ENCODE measurements at places on chromosomes 2 and 18.

DNA sequence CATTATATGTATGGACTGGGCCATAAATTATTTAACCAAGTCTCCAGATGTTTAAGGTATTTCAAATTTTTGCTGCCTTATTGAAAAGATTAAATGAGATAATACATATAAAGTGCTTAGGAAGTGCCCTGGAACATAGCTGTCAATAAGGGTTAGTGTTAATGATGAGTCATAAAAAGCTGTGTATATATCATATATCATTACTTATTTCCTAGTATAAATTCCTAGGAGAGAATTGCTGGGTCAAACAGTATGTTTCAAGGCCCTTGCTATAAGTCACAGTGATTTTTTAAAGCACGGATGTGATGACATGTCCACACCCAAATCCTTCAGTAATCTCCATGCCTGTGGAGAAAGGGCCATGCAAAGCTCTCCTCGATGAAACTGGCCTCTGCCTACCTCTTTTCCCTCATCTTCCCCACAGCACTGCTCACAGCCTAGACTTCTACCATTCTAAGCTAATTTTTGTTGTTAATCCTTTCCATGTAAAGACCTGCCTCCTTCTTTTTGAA lies 8.5 kb downstream of the ZNF2 start:
- no peak for DNase-seq

GRCh38 chr18:28178720-28179119 lies 1.8 kb upstream of the CDH2 start:
- DNase-seq, result no peak

DNA sequence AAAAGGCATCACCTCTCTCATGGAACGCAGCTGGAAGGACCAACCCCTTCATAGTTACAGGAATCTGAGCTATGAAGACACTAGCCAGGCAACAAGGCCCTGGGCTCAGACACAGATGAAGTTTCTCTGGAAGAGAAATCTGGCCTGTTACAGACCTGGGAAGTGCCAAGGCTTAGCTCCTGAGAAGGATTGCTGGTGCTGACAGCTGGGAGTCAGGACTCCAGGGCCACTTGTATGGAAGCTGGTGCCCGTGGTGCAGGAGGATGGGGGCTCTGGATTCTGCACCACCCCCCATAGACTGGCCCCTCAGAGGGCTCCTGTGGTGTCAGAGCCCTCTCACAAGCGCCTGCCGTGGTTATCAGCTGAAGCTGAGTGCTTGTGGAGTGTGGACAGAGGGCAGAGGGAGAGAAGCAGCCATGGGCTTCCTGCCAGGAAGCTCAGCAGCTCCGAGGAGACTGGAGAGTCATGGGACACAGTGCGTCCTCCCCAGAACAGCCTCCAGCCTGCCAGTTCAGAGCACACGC lies 87.3 kb upstream of the LCLAT1 start:
- DNase-seq, result no peak

GRCh38 chr2:156341452-156342253 lies 9.1 kb upstream of the NR4A2 start:
- peak; percentile 95 for DNase-seq

- DNase-seq, result no peak
These were observed 74.5 kb downstream of the SPATS2L start for GRCh38 chr2:200380833-200381542.

GRCh38 chr18:37975446-37975845 lies 409.8 kb upstream of the CELF4 start:
- DNase-seq, result no peak

DNA sequence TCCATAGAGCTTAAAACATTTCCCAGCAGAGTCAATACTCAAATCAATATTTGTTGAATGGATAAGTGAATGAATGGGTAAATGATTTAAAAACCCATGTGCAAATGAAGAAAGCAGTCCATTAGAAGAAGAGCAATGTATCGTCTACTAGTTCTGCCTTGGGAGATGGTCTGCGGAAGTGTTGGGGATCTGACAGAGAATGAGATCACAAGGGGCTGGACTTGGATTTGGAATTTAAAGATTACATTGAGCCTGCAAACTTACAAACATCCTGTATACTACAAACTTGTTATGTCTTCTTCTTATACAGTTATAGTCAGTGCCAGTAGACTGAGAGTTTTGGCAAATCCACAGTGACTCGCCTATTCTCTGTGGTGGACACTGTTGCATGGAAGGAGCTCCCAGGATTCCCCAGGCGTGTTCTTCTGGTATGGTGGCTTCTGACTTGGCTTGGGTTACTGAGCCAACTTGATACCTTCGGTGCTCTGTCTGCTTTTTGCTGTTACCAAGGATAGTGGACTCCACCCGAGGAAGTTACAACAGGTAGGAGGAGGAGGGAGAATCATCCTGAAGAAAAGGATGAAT lies 163.3 kb upstream of the SERPINE2 start:
- DNase-seq, result no peak

DNA sequence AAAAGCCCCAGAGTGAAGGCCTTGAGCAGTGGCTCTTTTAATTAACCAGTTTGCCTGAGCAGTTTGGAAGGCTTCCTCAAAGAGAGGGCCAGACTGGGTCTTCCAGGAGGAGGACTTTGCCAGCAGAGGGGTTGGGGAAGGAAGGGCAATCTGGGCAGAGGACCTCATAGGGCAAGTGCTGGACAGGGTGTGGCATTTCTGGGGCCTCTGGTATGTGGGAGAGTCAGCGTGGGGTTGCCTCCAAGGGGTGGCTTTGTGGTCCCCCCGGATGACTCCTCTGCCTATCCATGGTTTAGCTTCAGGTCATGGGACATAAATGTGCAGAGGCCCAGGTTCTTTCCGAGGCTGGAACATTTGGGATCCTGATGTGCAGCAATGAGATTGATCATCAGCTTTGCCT lies 12.6 kb downstream of the GLI2 start:
- DNase-seq, result no peak

- DNase-seq, result no peak
These were observed 794.5 kb upstream of the GYPC start for GRCh38 chr2:125861461-125861860.

- peak; percentile 50 for DNase-seq
These were observed 63.6 kb upstream of the ACSL3 start for GRCh38 chr2:222797261-222797660.

GRCh38 chr18:55779691-55780585 lies 191.9 kb upstream of the TCF4 start:
- no peak for DNase-seq

DNA sequence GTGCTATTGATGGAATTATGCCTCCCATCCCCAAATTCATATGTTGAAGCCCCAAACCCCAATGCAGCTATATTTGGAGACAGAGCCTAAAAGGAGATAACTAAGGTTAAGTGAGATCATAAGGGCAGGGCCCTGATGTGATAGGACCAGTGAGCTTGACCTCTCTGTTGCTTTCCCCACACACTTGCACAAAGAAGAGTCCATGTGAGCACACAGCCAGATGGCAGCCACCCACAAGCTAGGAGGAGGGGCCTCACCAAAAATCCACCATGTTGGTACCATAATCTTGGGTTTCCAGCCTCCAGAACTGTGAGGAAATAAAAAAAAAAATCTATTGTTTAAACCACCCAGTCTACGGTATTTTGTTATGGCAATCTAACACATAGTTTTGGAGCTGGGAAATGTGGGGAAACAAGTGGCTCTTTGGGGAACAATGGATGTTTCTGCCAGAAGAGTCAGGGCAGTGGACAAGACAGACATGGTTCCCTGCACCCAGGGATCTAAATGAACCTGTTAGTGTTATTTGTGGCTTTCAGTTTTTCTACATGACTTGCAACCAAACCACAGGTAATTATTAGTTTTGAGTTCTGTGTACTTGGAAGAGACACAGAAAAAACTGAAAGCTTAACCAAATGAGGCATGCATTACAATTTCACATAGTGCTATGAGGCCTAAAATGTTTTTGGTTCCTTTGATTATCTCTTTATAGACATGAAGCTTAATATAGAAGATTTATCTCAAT lies 259.1 kb downstream of the LTBP1 start:
- no peak for DNase-seq

- peak; percentile 70 for DNase-seq
These were observed 3.2 kb downstream of the TEKT4 start for GRCh38 chr2:94874277-94874997.

- no peak for DNase-seq
These were observed 19.5 kb downstream of the ARHGAP15 start for GRCh38 chr2:143148757-143149156.

DNA sequence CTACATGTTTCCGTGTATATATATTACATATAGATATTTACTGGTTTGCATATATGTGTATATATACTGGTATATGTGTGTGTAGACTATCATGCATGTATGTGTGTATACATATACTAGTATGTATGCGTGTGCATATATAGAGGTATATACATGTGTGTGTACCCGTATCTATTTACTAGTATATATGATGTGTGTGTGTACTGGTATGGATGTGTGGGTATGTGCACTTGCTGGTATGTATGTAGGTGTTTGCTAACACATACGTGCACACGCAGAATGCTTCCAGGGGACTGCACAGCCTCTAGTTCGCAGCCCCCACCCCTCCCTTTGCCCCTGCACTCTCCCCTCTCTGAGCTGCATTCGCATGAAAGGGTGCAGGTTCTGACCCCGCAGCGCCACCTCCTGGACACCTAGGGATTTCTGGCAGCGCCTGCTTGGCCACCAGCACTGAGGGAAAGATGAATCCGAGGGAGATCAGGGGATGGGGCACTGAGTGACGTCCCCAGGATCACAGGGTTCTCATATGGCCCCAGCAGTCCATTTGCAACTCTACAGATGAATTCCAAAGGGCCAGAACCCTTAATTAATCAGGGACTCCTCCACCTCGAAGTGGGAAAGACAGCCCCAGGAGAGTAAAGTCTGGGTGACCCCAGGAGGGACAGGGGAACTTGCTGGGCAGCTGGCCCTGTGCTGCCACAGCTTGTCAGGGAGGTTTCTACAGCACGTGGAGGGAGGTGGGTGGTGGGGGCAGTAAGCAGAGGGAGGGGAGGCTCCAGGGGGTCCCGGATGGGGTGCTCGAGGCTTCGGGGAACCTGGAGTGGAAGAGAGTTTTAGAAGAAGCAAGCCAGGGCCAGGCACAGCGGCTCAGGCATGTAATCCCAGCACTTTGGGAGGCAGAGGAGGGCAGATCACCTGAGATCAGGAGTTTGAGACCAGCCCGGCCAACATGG lies 66.8 kb upstream of the ASAP2 start:
- DNase-seq, result peak; percentile 26
